LoVo (cell line): ENCODE measurements at places on chromosomes 3 and 15.

DNA sequence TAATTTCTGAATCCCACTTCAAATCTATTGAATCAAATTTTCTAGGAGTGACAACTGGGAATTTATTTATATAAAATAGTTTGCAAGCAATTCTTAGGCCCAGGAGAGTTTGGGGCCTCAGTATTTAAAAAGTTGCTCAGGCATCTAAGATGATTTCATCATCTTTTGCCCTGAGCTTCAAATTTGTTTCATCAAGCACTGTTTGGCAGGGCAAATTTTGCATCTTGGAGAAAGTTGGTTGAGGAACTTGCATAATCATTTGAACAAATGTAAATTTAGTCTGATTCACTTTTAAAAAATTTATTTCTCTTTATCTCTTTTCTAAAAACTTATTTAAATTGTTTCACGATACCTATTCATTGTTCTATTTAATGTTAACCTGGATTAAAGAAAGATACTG lies 702.8 kb downstream of the SI start:
- DNase-seq = no peak

DNA sequence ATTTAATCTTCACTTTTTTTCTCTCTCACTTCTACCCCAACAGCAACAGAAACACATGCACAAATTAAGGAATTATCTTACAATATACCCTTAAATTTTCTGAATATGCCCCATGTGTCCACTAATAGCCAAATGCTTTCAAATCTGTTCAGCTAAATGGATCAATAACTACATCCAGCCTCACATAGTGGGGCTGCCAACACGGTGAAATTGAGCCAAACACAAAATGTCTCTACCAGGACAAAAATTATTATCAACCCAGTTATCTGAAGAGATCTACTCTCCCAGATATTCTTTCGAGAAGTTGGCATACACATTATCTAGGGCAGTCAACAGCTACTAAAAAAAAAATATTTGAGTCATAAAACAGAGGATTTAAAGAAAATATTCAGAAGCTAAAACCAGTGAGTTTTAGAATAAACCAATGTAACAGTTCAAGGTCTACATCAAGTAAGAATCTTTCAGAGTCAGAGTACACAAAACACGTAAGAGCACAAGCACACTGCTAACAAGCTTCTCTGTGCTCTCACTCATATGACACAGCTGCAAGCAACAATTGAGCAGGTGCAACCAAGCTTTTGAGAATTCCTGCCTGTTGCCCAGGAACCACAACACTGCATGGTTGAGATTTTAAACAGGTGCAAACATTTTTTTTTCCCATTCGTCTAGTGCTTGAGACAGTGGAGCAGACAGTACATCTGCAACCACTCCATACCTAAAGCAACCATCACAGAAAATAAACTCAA lies 247.7 kb downstream of the ZBTB20 start:
- DNase-seq = no peak

- no peak for DNase-seq
Measured at GRCh38 chr3:157494581-157495281, 8.5 kb downstream of the VEPH1 start.

DNA sequence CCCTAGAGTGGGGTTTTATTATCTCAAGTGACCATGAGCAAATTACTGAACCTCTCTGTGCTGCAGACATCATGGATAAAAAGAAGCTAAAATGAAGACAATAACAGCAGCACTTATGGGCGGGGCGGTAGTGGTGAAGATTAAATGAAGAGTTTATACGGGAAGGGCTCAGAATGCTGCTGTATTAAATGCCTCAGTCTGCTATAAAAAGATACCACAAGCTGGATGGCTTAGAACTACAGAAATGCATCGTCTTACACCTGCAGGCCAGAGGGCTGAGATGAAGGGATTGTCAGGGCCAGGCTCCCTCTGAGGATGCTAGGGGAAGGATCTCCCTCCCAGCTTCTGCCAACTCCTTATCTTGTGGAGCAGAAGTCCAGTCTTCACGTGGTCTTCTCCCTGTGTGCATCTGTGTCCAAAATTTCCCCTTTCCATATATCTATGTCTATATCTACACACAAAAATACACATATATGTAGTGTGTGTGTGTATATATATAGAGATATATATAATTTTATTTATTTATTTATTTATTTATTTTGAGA lies 2.9 kb downstream of the ALG1L2 start:
- no peak for DNase-seq

- DNase-seq = peak; percentile 88
Measured at GRCh38 chr3:50316657-50317242, 5.8 kb downstream of the HYAL2 start.

GRCh38 chr3:5479229-5479799 lies 291.8 kb downstream of the EDEM1 start:
- peak; percentile 16 for DNase-seq

DNA sequence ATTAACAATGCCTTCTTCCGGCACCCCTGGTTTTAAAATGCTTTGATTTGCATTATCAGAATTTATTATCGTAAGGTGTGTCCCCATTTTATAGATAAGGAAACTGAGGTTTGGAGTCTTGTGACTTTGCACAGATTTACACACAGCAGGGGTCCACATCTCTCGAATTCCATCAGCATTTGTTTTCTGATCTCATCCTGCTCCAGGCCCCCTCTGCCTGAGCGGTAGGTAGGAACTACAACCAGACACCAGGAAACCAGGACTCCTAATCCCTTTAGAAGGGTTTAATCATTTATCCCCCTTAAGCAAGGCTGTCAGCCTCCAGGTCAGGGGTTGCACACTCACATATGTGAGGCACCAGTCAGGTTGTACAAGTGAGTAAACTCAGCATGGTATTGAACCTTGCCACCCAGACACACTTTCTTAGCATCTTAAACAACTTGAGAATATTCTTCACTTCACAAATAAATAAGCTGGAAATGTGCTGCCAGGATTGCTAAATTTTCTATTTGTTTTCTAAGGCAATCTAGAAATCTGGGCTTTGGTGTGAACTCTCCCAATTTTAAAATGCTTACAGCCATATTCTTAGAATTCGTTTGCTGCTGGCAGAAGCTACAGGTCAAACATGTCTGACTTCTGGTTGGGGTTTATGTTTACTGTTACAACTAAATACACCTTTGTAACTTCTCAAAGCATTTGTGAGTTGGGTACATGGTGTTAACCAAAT lies 31.7 kb upstream of the CMTM7 start:
- no peak for DNase-seq

DNA sequence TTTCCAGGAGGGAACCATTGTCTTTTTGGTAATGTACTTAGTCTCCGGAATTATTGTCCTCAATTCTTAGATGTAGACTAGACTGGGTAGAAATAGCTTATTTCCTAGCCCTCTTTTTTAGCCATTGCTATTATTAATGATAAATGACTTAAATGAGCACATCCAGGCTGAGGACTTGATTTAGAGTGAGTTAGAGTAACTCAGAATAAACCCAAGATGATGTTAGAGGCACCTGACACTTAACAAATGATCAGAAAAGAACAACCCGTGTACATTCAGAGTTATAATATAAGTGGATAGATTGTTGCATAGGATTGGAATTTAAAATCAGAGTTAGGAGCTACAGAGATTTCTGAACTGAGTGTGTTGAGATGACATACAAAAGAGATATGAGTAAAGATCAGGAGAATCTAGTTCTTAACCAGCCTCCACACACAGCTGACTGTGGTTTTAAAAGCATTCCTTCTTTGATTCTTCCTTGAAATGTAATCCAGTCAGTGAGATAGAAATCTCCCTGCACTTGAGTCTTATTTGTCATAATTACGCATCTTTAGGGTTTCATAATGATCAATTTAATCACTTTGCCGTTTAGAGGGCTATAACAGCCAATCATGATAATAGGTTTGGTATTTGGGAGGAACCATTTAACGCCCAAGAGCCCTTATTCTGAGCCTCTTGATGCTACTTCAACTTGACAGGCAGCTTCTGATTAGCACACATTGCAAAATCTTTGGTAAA lies 366.5 kb downstream of the GAP43 start:
- no peak for DNase-seq

- no peak for DNase-seq
Measured at GRCh38 chr3:14306142-14306541, 96.3 kb upstream of the SLC6A6 start.
